Testis (tissue), 5 donors: ENCODE measurements at places on chromosomes 16 and 17. TPM values are rescaled to one million over a fixed set of nuclear protein-coding genes. Genes with fewer than 3 reads are reported as not detected.

Gene KRT31
- total RNA-seq, result 0.74 TPM

Gene RPRML
- total RNA-seq, result not detected

Gene SPN
- 0.74 TPM for total RNA-seq

Gene CARD14
- 3.5 TPM for total RNA-seq

- no peaks in the 10 kb centered on the region for H3K36me3 ChIP-seq
- H3K4me3 ChIP-seq, result peak overlapping the region; percentile 80
- no peak overlapping the region for H3K27ac ChIP-seq
- no peak for DNase-seq
- peaks cover 27% of the 10 kb centered on the region for H3K4me1 ChIP-seq
- no peaks in the 10 kb centered on the region for H3K27me3 ChIP-seq
These were observed 594 bp upstream of the CARHSP1 start for GRCh38 chr16:8869212-8869987.

DNA sequence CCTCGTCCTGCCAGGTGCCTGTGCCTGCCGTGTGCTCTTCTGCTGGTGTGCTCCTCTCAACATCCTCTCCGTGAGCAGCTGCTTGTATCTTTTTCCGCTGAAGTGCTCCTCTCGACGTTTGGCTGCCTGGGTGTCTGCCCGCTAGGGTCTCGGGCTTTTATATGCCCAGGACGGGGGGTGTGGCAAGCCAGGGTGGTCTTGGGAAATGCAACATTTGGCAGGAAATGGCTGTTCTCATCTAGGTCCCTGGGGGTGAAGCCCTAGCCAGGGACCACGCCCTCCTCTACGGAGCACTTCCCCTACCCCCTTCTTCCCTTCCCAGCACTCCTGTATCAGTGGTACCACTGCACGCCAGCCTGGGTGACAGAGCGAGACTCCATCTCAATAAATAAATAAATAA, 49.4 kb downstream of the IQCK start:
- no peaks in the 10 kb centered on the region for H3K36me3 ChIP-seq
- H3K27me3 ChIP-seq, result no peaks in the 10 kb centered on the region
- H3K27ac ChIP-seq, result no peak overlapping the region
- H3K4me1 ChIP-seq, result no peaks in the 10 kb centered on the region
- H3K4me3 ChIP-seq, result no peak overlapping the region

GRCh38 chr16:79434771-79435170, 165.8 kb downstream of the MAF start:
- peaks cover 20% of the 10 kb centered on the region for H3K4me1 ChIP-seq
- H3K27me3 ChIP-seq, result no peaks in the 10 kb centered on the region
- H3K4me3 ChIP-seq, result no peak overlapping the region

GRCh38 chr17:4187076-4187475, 44.1 kb downstream of the CYB5D2 start:
- H3K4me1 ChIP-seq, result no peaks in the 10 kb centered on the region
- no peaks in the 10 kb centered on the region for H3K27me3 ChIP-seq
- no peak for DNase-seq
- peak overlapping the region; percentile 21 for H3K27ac ChIP-seq
- no peak overlapping the region for H3K4me3 ChIP-seq
- no peaks in the 10 kb centered on the region for H3K36me3 ChIP-seq

GRCh38 chr17:1714427-1714979, 4.3 kb upstream of the TLCD2 start:
- H3K36me3 ChIP-seq, result no peaks in the 10 kb centered on the region
- peak; percentile 98 for DNase-seq
- H3K27me3 ChIP-seq, result no peaks in the 10 kb centered on the region
- peak overlapping the region; percentile 100 for H3K4me3 ChIP-seq

DNA sequence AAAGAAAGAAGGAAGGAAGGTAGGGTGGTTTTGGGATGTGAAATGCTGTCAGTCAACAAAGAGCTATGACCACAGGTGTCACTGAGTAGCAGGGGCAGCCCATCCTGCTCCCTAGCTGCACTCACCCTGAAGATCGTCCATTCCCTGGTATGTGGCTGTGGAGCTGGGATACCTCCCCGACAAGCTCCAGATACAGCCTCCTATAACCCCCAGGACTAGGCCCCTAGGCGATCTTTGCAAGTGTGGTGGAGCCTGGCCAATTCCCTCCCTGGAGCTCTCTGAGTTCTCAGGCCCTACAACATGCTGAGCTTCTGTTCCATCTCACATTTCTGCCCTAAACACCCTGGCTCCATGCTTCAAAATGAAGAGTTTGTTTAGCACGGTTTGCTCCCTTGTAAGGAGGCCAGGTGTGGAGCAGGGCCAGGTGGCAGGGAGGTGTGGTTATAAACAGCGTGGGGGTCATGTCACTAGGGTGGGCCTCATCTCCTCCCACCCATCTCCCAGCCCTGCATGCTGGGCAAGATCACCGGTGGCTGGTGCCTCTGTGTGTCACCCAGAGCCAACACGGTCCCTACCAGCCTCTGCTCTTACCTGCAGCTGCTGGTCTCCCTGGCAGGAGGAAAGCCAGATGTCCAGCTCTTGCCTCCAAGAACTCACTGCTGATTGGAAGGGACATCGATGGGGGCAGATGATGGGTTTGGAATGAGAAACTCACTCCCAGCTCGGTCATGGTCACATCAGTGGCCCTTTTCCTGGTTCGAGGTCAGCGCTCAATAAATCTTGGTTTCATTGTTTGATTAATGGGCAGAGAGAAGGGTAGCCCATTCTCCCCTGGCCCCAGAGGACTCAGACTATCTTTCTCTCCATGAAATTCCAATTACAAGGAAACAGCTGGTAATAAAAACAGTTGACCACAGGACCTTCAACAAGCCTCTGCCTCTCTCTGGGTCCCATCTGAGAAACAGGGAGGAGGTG, 511.0 kb upstream of the CDH5 start:
- no peaks in the 10 kb centered on the region for H3K4me1 ChIP-seq
- H3K27ac ChIP-seq, result no peak overlapping the region
- no peak overlapping the region for H3K4me3 ChIP-seq
- no peak for DNase-seq

- no peaks in the 10 kb centered on the region for H3K36me3 ChIP-seq
- H3K4me3 ChIP-seq, result no peak overlapping the region
- H3K4me1 ChIP-seq, result no peaks in the 10 kb centered on the region
- no peaks in the 10 kb centered on the region for H3K27me3 ChIP-seq
- H3K27ac ChIP-seq, result no peak overlapping the region
These were observed 343.0 kb upstream of the DYNLRB2 start for GRCh38 chr16:80197741-80198201.

- no peak overlapping the region for H3K27ac ChIP-seq
- no peak for DNase-seq
- no peak overlapping the region for H3K4me3 ChIP-seq
- H3K27me3 ChIP-seq, result no peaks in the 10 kb centered on the region
- no peaks in the 10 kb centered on the region for H3K4me1 ChIP-seq
These were observed 92.0 kb upstream of the CDH5 start for GRCh38 chr16:66274335-66275110.

GRCh38 chr16:82761236-82761635, 134.5 kb downstream of the CDH13 start:
- H3K27ac ChIP-seq, result no peak overlapping the region
- peak; percentile 70 for DNase-seq
